Activated naive CD4-positive, alpha-beta T cell treated with anti-CD3 and anti-CD28 coated beads, Interleukin-2, amount 50 U/mL, for 16 hours (primary cell): ENCODE measurements at places on chromosomes 3 and 15.

GRCh38 chr3:123154020-123154985 is 47.4 kb upstream of the SEC22A start:
- no peak for DNase-seq

- no peak for DNase-seq
Observed at GRCh38 chr3:157026091-157026490, 133.9 kb downstream of the CCNL1 start.

DNA sequence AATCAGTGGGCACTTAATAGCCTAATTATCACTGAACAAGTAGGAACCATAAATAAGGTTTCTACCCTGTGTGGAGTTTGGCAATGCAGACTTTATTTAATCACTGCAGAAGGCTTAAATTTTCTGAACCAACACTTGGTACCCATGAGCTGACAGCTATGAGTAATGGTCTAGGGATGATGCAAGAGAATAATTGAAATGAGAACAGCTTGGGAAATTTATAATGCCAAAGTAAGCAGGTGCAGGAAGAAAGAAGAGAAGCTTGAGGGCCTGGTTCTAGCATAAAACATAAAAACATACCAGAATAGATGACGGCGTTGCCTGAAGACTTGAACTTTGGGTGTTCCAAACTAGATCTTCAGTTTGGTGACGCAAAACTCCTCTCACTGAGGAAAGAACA is 67.0 kb downstream of the IMPG2 start:
- DNase-seq, result no peak

GRCh38 chr3:113304856-113305540 is 93.6 kb downstream of the BOC start:
- DNase-seq, result no peak

DNA sequence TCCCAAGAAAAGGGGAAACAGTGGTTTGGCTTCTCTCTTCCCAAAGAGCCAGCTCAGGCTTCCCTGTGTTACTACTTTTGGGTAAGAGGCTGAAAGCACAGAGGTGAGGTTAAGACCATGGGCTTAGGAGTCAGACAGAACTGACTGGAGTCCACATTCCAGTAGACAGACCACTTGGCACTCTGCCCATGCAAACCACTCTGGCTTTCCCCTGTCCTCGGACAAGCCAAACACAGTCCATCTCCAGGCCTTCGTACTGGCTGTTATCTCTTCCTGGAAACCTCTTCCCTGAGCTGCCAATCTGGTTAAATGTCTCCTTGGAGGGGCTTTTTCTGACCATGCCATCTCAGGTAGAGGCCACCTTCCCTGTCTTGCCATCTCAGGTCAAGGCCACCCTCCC is 53.1 kb upstream of the FAM3D start:
- no peak for DNase-seq

- no peak for DNase-seq
Observed at GRCh38 chr3:127709320-127710060, 36.7 kb downstream of the ABTB1 start.

- DNase-seq, result no peak
Observed at GRCh38 chr3:141047168-141047567, 4.0 kb upstream of the SPSB4 start.

GRCh38 chr15:68200016-68200861 is 4.9 kb downstream of the CALML4 start:
- no peak for DNase-seq

DNA sequence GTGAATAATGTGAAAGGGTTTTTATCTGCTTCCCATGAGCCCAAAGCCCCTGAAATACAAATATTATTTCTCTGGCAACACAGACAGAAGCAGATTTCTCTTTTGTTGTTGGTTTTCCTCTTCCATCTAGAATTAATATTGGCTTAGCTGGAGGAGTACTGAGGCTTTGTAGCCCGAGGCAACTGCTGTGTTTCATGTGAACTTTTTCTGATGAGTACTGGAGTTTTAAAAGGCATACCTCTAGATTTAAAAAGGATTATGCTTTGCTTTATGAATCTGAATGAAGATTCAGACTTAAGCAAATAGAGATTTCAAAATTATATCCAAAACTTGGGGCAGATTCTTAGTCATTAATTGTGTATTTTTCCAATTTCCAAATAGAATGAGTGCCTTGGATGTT is 50.9 kb downstream of the IQCH start:
- DNase-seq, result no peak

DNA sequence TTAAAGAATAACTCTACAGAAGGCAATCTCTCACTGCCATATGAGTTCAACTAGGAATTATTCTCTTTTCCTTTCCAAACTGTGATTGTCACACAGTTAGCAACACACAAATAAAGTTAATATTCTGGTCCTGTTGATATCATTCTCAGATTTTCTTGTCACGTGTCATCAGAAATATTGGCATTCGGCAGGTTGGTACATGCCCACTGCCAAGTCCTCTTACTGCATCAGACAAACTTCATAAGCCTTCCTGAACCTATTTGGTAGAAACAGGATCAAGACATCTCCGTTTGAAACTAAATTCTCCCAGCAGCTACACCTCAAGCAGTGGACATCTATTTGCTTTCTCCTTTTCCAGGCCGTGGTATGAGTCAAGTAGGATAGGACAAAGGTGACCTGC is 177.9 kb upstream of the SOX2 start:
- no peak for DNase-seq

GRCh38 chr15:94162939-94163338 is 68.4 kb upstream of the MCTP2 start:
- DNase-seq, result no peak

- DNase-seq, result no peak
Observed at GRCh38 chr3:1172644-1173043, 79.8 kb downstream of the CNTN6 start.

DNA sequence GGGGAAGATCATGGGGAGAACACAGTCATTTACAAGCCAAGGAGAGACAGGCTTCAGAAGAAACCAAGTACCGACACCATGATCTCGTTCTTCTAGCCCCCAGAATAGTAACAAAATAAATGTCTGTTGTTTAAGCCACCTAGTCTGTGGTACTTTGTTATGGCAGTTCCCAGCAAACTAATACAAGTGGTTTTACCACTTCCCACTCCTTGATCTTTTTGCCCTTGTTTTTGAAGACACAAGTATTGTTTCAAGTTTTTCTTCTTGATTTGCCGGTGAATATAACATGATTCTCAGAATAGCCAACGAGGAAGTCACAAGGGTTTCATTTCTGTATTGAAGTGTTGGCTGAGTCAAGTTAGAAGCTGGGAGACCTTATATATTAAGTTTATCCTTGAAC is 220.3 kb downstream of the SOX2 start:
- no peak for DNase-seq

DNA sequence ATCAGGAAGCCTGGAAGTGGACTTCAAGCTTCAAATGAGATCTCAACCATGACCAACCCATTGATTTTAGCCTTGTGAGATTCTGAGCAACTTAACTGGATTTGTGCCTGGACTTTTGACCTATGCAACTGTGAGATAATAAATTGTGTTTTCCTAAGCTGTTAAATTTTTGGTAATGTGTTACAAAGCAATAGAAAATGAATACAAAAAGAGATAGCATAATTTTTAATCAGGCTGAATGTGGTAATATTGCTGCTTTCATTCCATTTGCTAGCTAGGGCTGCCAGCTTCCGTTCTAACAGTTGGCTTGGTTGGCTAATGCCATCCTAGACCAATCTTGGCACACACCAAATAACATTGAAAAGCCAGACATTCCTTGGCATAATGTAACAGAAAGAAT is 12.2 kb downstream of the PROS1 start:
- no peak for DNase-seq

GRCh38 chr3:173553635-173554280 is 156.2 kb downstream of the NLGN1 start:
- DNase-seq, result no peak

DNA sequence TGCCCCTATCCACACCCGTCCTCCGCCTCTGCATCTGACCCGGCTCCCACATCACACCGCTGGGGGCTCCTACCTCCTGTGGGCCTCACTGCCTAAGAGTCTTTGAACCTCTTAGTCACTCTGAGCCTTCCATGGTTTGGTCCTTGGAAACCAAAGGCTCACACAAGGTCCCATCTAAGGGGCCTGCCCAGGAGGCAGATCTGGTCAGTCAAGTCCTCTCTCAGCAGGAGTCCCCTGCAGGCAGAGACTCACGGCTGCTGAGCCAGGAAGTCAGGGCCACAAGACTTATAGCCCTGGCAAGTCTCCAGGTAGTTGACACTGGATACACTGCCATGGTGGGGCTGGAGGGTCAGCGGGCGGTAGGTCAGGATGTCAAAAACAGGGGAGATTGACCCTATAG is 31.2 kb upstream of the ALDH1L1 start:
- DNase-seq, result no peak

- DNase-seq, result no peak
Observed at GRCh38 chr3:182967218-182968204, 12.8 kb downstream of the DCUN1D1 start.

- no peak for DNase-seq
Observed at GRCh38 chr15:85757073-85757938, 37.4 kb downstream of the KLHL25 start.

GRCh38 chr3:67241084-67241483 is 243.0 kb downstream of the KBTBD8 start:
- no peak for DNase-seq

- no peak for DNase-seq
Observed at GRCh38 chr15:92714077-92714476, 58.5 kb upstream of the FAM174B start.

- DNase-seq, result no peak
Observed at GRCh38 chr3:43909149-43909548, 218.4 kb downstream of the ABHD5 start.

GRCh38 chr3:51980253-51980652 is 3.1 kb upstream of the ACY1 start:
- no peak for DNase-seq

DNA sequence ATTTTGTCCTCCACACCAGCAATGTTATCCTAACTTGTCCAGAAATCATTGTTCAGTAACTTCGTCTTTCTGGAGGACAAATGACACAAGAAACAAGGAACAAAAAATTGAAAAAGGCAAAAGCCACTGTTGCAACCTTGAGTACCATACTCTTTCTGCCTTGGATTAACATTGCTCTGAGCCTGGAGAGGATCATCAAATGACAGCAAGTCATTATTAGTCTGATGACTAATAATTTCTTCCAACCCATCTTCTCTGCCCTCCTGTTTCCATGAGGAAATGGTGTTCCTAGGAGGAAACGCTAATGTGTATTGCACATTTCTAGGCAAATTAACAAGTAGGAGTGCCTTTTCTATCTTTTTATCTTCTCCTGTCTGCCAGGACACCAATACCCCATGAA is 153.9 kb downstream of the PCCB start:
- no peak for DNase-seq

- no peak for DNase-seq
Observed at GRCh38 chr15:71709808-71710418, 100.4 kb upstream of the NR2E3 start.

DNA sequence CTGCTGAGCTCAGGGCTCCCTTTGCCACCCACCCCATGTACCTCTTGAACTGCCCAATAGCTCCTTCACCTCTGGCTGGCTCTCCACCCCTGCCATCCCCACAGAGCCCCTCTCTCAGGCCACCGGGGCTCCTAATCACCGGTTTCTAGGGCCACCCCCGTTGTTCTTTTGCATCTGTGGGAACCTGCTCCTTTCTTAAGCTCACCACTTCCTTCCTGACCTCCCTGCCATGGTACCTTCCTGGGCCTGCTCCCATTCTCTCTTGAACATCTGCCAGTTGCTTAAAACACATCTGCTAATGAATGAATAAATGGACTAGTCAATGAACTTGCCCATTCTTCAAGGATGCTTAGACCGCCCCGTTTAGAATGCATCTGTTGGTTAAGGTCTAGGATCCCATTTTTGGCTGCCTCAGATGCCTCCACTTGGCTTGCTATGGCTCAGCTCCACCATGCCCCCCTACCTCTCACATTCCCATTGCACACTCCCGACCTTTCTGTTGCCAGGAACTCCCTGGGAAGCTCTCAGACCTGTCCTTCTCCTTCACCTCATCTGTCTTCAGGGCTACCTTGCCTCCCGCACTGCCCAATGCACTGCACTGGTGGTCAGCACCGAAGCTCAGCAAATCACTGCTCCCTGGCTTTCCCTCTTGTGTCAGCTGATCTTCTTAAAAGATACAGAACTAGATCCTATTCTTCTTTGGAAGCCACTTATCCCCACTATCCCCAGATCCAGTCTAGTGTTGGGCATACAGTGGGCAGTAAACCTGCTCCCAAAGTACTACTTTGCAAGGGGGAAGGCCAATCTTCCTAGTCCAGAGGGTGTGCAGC is 9.1 kb downstream of the AMOTL2 start:
- no peak for DNase-seq

DNA sequence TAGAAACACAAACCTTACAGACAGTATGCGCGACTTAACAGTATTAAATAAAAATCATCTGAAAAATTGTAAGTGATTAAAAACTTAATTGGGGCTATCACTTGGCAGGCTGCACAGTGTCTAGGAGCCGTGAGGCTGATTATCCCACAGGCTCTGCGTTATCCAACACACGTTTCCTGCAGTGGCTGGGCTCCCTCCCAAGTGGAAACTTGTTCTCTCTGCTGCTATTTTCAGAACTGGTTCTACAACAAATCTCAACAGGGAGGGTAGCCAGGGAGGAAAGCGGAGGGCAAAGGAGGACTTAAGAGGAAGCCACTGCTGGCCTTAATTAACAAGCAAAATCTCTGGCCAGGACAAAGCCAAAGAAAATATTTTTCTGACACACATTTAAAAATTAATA is 555.2 kb downstream of the MAGI1 start:
- no peak for DNase-seq

DNA sequence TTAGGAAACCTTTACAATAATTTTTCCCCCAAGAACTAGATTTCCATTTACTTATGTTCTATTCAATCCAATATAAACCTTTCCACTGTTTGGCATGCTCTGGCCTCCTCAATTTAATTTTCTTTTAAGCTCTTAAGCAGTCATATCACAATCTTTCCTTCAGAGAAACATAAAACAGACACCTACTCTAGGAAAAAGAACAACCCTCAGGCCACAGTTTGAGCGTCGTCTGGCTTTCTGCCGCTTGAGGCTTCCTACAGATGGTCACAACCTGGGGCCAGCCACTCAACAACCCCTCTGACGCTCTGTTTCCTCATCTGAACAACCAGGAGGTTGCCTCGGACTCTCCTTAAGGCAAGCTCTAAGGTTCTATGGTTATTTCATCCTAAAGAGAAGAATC is 143.3 kb downstream of the ADAMTS17 start:
- no peak for DNase-seq

DNA sequence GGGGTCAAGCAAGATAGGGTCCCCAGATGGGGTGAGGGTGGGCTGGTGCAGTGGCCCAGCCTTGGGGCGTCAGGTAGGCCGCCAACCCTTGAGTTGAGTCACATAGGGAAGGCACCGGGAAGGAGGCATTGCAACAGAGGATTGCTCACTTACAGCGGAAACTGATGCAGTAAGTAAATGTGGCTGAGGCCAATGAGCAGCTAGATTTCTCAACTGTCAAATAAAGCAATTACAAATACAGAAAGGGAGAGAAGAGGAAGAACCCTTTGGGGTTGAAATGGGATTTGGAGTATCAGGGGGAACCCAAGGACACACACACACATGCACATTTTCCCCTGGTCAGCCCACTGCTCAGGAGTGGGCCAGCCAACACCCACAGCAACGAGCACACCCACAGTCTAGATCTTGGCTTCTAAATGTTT is 44.0 kb downstream of the CHSY1 start:
- no peak for DNase-seq
